Temporal lobe (tissue), 4 donors: ENCODE measurements at places on chromosomes 16 and 17. TPM values are rescaled to one million over a fixed set of nuclear protein-coding genes. Genes with fewer than 3 reads are reported as not detected.

The PRSS33 gene
- total RNA-seq = 0.25 TPM

The DECR2 gene
- 7.9 TPM for total RNA-seq

The TBX6 gene
- 0.25 TPM for total RNA-seq

The SCIMP gene
- 0.25 TPM for total RNA-seq

The FNDC8 gene
- total RNA-seq = not detected

The KRT25 gene
- total RNA-seq = 0.49 TPM

The ALOX15B gene
- not detected for total RNA-seq

The PTX4 gene
- total RNA-seq = not detected

The CD68 gene
- total RNA-seq = 0.25 TPM

The RAB11FIP4 gene
- total RNA-seq = 56.5 TPM

The ZKSCAN2 gene
- 14.5 TPM for total RNA-seq

The IL4R gene
- total RNA-seq = 3.2 TPM
